Renal cortical epithelial cell (primary cell): ENCODE measurements at places on chromosomes 5 and 9.
A peak's percentile ranks its signal among the peaks of the same experiment; 100 is the strongest.

GRCh38 chr9:31824860-31825259 lies 559.6 kb upstream of the ACO1 start:
- no peak for DNase-seq

DNA sequence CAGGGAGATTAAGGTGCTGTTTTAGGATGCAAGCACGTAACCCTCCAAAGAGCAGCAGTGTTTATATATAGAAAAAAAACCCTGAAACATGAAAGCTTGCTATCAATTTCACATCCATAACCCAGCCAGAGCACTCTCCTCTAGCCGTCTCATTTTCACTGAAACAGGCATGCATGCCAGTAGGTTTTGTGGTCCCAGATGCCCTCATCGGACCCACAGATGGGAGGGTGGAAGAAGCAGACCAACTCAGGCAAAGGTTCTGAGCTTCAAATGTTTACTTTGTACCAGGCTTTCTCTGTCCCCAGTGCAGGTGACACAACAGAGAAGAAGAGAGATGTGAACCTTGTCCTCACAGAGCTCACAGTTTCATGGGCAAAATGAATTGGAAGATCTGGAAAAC lies 127.4 kb upstream of the ATP10B start:
- no peak for DNase-seq

DNA sequence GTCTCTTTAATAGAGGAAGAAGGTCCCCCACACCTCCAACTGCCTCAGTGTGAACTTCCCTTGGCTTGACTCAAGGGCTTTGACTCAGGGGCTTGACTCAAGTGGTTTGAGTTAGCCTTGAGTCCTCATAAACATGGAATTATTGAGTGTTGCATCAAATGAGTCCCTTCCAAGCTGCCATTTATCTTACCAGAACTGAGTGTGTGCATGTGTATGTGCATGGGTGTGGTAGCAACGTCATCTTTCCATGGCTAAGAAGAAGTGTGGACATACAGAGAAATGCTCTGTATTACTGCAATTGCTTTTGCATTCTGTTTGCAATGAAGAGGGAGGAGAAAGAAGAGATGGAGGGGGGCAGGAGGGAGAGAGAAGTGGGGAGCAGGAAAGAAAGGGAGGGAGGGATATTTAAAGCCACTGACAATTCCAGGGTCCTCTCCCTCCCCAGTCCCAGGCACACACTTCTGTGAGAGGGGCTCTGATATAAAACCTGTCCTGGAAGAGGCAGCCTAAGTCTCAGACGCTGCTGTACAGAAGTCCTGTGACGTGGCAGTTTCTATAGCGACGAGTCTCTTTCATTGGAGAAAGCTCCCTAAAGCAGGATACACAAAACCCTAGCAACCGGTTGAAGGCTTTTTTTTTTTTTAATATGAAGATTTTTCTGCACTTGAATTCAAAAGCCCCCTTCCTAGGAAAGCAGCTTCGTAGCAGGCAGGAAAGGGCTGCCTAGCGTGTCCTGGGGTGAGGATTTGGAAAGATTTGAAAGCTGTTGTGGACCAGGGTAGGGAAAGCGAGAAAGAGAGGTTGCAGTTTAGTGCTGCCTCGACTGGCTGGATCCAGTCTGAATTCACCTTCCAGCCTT lies 93.3 kb upstream of the MAP1B start:
- peak; percentile 29 for DNase-seq

DNA sequence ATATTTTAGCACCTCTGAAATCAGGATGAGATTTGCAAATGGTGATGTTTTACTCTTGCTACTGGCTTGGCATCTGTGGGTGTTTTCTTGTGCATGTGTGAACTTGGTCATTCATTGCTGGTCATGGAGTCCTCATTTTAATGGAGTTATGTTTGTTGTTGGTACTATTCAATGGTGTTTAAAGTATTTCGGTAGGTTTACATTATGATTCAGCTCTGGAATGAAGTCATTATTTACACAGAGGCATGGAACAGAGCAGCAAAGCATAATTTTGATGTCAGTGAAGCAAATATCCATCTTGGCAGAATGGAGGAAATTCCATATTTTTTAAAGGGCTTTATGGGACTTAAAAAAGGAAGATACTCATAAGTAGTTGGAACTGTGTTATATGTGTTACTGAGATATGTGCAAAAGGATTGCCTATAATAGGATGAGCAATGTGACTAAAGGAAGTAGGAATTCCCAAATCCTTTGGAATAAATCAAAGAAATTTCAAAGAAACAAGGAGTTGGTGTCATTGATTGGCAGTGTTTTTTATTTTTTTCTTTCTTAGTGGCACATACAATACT lies 147.4 kb downstream of the ACTBL2 start:
- peak; percentile 68 for DNase-seq

DNA sequence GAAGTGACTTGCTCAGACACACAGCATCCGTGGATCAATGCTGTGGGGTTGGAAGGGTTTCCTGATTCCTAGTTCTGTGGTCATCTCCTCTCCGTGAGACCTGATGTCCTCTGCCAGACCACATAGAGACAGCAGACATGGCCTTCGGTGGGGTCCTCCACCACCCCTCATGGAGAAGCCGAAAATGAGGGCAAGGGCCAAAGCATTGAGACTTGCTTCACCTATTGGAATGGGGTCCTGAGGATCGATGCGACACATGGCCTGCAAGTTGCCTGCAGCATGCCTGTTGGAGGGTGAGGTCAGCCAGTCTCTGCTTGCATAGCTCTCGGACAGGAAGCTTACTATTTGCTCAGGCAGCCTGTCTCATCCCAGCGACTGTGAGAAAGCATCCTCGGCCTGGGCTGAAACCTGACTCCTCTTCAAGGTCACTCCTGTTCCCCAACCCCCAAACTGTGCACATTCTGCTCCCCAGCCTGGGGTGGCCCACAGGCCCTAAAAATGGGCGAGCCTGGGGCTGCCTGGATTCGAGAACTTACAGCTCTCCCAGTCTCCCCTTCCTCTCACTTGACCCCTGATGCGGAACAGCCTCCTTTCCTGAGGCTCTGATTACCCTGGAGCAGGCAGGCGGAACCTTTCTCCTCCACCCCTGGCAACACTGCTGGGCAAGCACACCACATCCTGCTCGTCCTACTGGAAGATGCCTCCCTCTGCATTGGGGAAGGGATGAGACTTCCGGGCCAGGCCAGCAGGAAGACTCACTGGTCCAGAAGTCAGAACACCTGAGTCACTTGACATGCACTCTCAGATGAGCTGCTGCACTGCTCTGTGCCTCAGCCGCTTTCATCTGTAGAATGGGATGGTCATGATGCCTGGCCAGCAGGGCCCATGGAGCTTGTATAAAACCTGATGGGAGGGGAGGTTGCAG lies 186.9 kb downstream of the RGS3 start:
- DNase-seq: peak; percentile 73
